ENCODE measurements at places on chromosomes 5 and 9.

DNA sequence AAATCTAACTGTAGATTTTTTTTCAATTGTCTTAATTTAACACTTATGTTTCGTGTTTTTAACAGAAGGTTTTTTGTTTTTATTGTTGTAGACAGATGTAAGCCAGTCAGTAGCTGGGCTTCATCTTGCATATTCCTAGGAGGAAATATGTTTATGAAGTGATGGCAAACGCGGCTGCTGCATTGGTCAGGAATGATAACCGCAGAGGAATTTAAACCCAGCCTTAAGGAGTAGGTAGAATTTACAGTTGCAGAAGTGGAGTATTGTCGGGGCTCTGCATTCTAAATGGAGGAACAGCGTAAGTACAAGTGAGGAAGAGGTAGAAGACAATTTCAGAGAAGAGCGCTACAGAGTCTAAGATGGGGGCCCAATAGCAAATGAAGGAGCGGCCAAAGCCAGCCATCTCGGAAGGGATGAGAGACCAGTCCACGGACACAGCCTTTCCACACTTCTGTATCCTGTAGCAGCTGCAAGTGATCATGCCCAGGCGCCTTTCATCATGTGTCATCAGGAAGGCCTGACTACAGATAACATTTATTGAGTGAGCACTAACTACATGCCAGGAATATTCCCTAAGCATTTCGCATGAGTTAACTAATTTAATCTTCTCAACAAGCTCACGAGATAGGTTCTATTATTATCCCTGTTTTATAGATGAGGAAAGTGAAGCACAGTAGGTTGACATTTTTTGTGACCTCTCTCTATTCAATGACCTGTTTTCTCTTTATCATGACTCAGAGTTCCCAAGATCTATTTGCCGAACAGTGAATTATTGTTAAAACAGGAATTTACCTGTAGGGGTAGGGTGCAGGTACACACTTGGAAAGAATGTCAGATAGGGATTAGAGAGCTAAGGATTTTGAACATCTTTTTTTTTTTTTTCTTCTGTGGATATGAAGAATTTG is 38.1 kb downstream of the CMYA5 start:
- peak; percentile 82 for DNase-seq

DNA sequence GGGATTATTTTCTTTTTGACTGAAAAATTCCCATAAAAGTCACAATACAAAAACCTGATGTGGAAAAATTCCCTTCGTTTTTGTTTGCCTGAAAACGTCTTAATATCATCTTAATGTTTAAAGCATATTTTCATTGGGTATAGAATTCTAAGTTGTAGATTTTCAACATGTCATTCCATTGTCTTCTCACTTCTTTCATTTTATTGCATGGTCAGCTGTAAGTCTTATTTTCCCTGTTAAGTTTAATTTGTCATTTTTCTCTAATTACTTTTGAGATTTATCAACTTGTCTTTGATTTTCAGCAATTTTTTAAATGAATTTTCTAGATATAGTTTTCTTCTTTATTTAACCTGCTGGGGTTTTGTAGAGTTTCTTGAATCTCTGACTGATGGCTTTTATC is 131.7 kb downstream of the FBXO38 start:
- no peak for DNase-seq

- no peak for DNase-seq
Observed at GRCh38 chr5:156949424-156949823, 13.6 kb downstream of the TIMD4 start.

DNA sequence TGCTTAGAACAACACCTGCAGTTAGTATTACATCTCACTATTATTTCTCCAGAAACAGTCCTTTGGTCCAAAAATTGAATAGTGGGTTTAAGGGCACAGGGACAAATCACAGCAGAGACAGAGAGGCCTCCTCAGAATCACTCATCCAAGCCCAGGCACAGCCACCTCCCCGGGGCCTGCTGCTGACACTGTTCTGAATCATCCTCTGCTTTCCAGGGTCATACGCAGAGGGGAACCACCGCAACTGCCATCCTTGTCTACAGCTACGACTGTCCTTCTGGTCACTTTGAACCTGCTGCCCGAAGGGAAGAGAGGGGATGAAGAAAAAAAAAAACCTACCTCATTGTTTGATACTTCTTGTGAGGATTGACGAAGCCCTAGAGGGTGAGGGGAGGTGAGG is 35.3 kb upstream of the MAN2A1 start:
- no peak for DNase-seq

- no peak for DNase-seq
Observed at GRCh38 chr5:103487218-103487617, 75.4 kb downstream of the NUDT12 start.

GRCh38 chr5:127887282-127887681 is 184.1 kb downstream of the CCDC192 start:
- no peak for DNase-seq

- DNase-seq, result peak; percentile 49
Observed at GRCh38 chr9:16689351-16689938, 181.0 kb downstream of the BNC2 start.

- no peak for DNase-seq
Observed at GRCh38 chr9:112839331-112839730, 51.3 kb downstream of the SLC46A2 start.

DNA sequence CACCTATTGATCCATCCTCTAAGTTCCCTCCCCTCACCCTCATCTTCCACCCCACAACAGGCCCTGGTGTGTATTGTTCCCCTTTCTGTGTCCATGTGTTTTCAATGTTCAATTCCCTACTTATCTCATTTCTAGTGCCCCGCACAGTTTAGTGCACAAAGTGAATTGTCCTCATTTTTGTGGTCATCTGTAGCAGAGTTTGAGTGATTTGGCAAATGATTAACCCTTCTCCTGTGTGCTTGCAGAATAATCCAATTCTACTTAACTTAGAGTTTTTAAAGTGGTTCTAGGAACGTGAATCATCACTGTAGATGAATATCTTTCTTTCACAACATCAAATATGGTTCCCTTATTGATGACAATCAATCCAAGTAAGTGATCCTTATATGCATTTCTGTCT is 6.3 kb upstream of the HAPLN1 start:
- DNase-seq, result no peak

DNA sequence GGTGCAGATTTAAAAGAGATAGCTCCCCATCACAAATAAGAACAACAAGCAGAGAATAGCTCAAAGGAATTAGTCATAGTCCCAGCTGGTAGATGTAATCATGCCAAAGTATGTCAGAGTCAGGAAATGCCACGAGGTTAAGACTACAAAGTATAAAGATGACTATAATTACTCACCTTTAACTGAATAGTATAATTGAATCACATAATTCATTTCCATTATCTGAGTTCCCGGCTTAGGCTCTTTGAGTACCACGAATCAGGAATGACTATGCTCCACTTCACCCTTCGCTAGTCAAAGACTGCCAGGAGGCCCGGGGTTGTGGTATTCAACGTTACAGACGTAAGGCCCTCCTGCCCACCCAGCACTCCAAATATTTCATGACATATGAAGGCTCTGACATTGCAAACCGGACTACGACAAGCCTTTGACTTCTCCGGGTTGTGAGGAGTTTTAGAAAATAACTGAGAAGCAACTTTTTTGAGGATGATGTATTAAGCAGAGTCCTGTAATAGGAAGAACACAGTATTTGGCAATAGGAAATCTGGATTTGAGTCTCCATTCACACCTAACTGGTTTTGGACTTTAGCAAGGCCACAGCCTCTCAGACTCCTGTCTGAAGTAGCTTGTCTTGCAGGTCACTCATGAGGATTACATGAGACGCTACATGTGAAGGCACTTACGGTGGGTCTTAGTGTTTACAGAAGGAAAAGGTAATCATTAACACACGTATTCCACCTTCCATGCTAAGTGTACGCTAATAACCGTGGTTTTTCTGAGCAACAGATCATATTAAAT is 64.6 kb downstream of the ENC1 start:
- no peak for DNase-seq

DNA sequence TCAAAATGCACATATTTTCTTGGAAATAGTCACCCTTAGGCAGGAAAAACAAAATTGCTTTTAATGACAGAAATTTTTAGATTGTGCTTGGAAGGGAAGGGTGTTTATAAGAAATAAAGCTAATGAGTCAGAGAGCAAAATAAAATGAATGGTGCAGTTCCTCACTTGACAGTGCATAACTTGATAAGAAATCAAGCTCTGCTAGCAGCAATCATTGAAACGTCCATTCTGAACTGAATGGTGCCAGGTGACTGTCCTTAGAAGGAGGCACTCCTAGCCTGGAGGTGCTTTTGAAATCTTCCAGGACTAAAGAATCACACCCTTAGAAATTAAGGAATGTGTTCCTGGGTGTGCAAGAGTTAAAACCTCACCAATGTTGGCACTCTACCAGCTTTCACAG is 202.5 kb downstream of the EFNA5 start:
- DNase-seq, result no peak

GRCh38 chr9:77511525-77511924 is 136.6 kb downstream of the GNA14 start:
- no peak for DNase-seq

DNA sequence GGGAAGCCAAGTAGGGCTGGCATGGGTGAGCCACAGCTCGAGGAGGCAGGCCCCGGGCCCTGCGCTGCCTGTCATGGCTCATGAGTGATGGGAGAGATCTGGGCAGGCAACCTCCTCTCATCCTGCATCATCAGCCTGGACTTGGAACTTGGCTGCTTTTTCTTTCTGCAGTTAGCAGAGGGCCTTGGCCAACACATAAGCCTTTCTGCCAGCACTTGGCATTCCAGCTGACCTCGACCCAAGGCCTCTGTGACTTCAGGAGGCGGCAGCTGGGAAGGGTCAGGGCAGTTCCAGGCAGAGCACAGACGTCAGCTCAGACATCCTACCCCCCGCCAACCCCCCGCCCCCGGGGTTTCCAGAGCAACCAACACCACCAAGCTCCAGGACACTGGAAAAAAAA is 7.6 kb downstream of the S1PR3 start:
- DNase-seq, result peak; percentile 65

DNA sequence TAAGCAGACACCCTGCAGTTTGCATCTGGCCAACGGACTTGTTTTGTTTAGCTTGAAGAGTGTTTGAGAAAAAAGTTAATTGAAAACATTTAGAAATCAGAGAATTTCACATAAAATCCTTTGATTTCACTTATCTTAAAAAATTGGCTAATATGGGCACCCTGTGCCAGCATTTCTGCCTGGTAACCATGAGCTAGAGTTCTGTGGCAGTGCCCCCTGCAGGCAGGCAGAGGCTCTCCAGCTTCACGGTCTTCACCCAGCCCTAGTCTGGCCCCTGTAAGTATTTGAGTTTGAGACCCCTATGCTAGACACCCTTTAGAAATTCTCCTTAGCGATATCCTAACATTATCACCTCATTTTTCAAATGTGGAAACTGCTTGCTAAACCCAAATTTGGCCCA is 18.8 kb upstream of the FANCC start:
- no peak for DNase-seq

DNA sequence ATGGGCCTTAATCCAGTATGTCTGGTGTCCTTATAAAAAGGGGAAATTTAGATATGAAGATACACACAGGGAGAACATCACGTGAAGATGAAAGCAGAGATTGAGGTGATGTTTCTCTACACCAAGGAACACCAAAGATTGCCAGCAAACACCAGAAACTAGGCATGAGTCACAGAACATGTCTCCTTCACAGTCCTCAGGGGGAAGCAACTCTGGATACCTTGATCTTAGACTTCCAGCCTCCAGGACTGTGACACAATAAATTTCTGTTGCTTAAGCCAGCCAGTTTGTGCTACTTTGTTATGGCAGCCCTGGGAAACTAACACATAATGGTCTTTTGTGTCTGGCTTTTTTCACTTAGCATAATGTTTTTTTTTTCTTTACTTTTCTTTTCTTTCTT is 41.2 kb upstream of the STRBP start:
- DNase-seq, result no peak

DNA sequence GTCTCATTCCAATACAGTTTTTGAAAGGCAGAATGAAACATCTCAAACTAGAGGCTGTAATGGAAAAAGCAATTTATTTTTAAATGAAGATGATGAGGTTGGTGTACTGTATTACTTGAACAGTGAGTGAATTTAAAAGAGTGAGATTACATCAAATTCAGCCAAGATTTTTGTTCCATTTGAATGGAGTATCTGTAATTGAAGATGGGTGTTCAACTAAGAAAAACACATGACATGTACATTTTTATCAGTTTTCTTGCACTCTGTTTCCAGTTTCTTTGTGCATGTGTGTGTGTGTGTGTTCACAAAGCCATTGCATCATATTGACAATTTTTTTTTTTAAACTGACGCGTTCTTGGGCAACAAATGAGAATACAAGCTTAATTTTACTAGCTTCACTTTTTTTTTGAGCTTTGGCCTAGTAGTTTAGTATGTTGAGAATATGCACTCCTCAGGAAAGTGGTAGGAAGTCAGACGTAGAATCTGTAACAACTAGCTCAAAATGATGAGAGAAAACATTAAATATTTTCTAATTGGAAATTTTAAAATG is 243.5 kb downstream of the MAST4 start:
- no peak for DNase-seq

DNA sequence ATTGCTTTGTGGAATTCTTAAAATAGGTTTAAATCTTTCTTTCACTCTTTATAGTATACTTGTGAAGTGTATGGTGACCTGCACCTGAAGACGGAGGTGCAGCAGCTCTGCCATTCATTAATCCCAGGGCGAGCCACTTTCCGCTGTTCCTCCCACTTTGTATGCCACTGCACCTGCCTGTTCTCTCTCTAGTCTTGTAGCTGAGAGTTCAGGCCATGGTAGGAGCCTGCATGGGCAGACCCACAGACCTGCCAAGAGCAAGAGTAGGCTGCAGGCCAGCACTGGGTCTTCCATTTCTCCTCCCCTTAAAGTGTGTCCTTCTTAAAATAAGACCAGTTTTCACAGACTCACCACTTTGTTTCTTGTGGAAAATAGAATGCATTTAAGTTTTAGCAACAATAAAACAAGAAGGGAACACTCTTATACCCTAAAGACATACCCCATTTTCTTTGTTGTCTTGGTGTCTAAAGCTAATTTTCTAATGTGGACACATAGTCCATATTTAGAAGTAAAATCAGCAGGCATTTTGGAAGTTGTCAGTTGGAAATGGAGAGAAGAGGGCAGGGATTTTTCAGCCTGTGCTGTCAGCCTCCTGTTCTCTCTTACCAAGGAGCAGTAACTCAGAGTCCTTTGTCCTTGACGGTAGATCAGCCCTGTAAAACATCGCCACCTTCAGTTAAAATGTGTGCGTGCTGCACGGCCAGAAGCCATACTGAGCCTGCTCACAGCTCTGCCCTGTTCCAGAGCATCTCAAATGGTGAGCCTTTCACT is 103.2 kb downstream of the SNCAIP start:
- DNase-seq, result peak; percentile 32

GRCh38 chr5:136023958-136024541 is 4.7 kb upstream of the TGFBI start:
- DNase-seq, result no peak
